ENCODE measurements at places on chromosomes 16 and 17. TPM values are rescaled to one million over a fixed set of nuclear protein-coding genes. Genes with fewer than 3 reads are reported as not detected.
A peak's percentile ranks its signal among the peaks of the same experiment; 100 is the strongest.

The MT1G gene
- total RNA-seq, result 64.1 TPM

GRCh38 chr17:76091526-76092286 lies 11.9 kb downstream of the EXOC7 start:
- DNase-seq, result no peak

GRCh38 chr17:73969956-73970355 lies 233.5 kb upstream of the RPL38 start:
- peak; percentile 45 for DNase-seq

- DNase-seq, result no peak
Observed at GRCh38 chr16:65012357-65012756, 109.5 kb downstream of the CDH11 start.

GRCh38 chr16:85944572-85945423 lies 45.8 kb downstream of the IRF8 start:
- no peak for DNase-seq

The MGAT5B gene
- 0.60 TPM for total RNA-seq

The OTOA gene
- 0.07 TPM for total RNA-seq

The UTS2R gene
- not detected for total RNA-seq

DNA sequence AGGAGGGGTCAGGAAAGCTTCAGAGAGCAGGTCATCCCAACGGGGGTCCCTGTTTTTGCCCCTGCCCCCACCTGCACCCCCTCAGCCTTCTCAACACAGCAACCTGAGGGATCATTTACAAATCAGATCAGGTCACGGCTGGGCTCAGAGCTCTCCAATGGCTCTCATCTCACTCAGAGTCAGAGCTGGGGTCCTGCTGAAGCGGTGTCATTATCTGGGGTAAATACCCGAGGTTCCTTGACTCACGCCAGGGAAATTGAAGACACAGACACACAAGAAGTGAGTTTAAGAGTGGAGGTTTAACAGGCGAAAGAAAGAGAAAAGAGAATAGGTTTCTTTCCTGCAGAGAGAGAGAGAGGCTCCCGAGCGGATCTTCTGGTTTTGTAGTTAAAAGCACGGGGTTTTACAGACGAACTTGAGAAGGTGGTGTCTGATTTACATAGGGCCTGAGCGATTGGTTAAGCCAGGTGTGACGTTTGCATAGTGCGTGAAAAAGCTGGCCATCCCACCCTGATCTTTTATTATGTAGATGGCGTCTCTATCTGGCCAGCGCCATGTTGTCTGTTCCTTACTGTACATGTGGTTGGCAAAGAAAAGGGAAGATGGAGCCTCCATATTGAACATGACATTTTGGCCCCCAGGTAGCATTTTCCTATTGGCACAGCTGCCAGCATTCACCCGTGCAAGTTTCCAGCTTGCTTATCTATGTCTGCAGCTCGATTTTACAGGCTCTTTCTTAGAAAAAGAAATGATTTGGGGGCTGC lies 51.4 kb downstream of the WSB1 start:
- DNase-seq, result peak; percentile 89

The TERB1 gene
- not detected for total RNA-seq

- DNase-seq, result no peak
Observed at GRCh38 chr17:57071991-57072944, 12.8 kb upstream of the AKAP1 start.

DNA sequence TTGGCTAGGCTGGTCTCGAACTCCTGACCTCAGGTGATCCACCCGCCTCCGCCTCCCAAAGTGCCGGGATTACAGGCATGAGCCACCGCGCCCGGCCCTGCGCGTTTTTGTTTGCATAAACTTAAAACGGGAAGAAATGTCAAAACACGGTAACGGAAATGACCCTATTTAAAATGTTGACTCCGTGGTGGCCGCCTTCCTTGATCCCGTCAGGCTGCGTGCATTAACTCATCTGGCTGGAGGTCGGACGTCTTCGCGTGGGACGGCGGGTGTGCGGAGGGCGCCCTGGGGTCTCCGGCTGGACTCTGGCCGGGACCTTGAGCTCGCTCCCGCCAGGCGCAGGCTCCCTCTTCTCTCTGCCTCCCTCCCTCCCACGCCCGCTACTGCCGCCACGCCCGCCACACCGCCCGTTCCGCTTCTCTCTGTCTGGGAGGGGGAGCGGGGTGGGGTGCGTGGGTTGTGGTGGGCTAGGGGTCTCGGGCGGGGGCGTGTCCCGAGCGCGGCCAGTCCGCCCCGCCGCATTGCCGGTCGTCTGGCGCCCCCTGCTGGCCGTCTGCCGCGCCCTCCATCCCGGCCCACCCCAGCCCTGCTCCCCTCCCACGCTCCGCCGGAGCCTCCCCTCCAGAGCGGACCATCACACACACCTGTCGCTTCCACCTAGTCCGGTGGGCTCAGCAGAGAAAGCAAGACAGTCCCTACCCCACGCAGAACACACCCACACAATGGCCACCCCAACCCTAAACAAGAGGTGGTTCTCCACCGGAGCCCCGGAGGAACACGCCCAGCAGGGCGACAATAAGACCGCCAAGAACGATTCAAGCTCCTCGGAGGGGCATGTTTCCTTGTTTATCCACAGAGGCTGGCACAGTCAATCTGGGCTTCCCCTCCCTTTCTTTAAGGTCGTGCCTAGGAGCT lies 1.2 kb upstream of the CCDC42 start:
- peak; percentile 84 for DNase-seq
